ENCODE measurements at places on chromosomes 11 and 22. TPM values are rescaled to one million over a fixed set of nuclear protein-coding genes. Genes with fewer than 3 reads are reported as not detected.

- no peak for DNase-seq
Measured at GRCh38 chr22:35921777-35922176, 106.8 kb downstream of the RBFOX2 start.

GRCh38 chr11:1018091-1018490 is 18.4 kb downstream of the MUC6 start:
- no peak for DNase-seq

DNA sequence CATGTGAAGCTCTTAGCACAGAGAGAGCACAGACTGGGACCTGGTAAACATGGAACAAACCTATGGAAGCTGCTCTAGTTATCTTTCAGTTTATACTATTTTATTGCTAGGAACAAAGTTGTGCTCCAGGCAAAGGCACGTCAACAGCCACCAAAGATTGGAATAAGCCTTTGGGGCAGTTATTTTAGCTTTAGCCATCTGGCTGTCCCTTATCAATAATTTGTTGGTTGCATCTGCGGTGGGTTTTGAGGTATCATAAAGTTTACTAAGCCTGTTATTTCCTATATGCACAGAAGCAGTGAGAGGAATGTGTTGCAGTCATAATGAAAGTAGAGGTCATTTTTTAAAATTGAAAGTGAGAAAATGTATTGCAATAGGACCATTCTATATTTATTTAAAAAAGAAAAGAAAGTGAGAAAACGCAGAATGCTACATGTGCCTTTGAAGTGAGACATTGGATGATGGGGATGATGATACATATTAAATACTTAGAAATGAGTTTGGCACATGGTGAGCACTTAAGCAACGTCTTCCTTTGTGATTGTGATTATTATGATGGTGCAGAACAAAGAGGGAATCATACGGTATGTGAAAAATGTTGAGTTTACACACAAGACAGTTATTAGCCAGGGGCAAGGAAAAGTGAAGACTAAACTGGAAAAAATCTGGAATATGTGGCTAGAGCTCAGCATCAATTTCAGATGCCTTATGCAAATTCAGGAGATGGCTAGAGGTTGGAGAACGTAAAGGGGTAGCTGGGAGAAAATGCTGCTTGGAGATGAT is 58.3 kb downstream of the PRR5L start:
- no peak for DNase-seq

GRCh38 chr11:112223121-112223520 is 3.1 kb upstream of the PTS start:
- no peak for DNase-seq

- DNase-seq = no peak
Measured at GRCh38 chr11:76329084-76329648, 51.8 kb downstream of the THAP12 start.

GRCh38 chr22:35555483-35555890 is 14.9 kb downstream of the RASD2 start:
- no peak for DNase-seq

The TSSK2 gene
- 0.28 TPM for polyA plus RNA-seq
